Activated CD4-positive, CD25-positive, alpha-beta regulatory T cell (primary cell): ENCODE measurements at places on chromosomes 2 and 18.

- DNase-seq: no peak
These were observed 575 bp downstream of the TMEM150A start for GRCh38 chr2:85601771-85602475.

DNA sequence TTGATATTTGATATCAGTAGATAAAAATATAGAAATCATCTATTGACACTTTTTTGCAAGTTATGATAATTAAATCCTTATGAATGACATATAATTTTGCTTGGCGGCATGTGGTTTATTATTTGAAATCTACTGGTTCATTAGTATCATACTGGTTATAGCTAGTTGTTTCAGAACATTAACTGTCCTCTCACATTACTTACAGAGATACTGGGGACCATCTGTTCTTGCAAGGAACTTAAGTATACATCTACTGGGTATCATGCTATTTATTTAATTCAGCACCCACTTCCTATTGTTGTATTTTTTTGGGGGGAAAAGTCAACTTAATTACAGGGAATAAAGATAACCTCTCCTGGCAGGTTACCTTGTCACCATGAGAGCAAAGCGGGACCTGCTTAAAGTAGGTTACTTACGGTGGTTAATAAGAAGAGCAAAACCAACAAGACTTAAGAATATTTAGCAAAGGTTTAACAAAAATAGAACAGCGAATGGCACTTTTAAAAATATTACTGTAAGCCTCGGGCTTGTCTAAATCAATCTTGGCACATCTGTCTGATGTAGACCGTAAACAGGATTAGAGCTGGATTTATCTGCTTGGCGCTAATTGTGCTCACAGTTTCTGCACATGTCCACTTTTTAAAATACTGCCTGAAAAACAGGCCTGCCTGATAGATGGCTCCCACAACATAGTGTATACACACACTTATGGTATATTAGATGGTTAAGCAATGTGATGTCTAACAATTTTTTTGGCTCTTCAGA lies 41.8 kb downstream of the CERKL start:
- DNase-seq: no peak

DNA sequence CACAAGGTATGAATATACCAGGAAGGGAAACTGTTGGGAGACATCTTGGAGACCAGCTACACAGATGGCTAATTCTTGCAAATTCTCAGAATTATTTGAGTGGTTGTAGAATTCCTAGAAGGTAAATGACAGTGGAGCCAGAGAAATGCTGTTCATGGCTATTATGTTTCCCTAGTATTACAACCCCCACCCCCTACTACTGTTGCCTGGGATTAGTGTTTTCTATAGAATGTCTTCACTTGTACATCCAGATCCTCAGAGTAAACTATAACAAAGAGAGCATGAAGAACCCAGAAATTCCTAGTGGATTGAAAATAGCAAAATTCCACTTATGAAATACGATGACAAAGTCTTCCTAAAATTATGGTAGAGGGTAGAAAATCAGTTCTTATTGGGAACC lies 15.3 kb downstream of the LGALSL start:
- DNase-seq: no peak

DNA sequence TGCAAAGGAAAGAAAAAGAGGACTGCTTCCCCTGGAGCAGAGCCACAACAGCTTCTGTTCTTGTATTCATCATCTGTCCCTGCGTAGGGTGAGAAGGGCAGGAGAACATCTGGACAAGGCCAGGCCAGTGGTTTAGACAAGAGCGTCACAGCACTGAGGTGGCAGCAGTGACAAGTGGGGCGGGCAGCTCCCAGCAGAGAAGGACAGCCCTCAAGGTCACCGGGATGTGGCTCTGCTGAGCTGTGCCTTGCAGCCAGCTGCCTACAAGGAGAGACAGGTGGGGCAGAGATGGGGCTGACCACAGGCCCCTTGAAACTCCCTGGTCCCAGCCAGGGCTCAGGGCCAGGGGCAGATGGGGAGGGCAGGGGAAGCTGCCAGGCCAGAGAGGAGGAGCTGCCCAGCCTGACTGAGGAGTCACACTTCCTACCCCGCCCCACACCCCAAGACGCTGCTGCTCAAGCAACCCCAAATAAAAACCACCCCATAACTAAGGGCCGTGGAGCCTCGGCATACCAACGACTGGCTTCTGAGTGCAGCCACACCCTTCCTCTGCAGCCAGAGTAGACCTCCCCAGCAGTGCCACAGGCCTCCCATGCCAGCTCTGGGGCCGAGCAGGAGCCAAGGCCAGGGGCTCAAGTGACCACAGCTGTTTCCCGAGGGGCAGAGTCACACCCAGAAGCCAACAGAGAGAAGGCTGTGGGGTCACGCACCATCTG lies 5.4 kb downstream of the RAB11FIP5 start:
- no peak for DNase-seq

DNA sequence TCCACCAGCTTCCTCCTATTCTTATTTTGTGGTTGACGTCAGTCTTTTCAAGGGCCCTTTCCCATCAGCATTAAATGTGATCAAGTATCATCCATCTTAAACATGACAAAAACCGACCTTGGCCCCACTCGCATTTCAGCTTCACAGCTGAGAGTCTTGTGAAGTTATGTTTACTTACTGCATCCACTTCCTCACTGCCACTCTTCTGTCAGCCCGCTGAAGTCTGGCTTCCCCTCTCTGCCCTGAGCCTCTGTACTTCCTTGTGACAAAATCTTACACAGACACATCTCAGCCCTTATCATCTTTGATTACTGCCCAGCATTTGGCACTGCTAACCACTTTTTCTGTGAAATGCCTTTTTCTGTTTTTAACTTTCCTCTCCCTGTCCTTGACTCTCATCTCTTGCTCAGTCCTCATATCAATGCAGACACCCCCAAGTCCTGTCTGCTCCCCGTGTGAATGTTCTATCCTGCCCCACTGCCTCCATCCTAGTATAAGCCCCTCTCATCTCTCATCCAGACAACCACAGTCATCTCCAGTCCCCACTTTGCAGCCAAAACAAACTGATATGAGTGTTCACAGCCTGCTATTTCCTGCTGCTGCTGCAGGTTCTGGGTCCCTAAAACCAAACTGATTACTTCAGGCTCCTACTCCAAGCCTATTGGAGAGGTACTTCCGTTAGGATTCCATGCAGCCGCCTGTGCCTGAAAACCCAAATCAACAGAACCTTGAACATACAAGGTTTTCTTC lies 31.4 kb downstream of the FOSL2 start:
- no peak for DNase-seq

DNA sequence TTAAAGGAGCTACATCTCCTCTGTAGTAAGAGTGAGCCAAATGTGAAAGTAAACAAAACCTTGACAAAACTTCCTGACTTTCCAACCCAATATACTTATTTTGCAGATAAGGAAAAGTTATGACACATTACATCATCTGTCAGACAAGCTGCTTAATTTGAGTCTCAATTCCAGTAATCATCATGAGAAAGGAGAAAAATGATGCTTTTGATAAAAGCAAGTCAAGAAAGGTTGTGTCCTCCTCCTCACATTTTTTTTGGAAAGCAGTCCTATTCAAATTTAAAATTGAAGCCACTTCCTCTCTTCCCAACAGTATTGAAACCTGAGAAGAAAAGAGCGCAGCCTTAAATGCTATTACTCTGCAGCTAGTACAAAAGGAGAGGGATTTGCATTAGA lies 519.6 kb downstream of the LRP1B start:
- no peak for DNase-seq

- no peak for DNase-seq
These were observed 121.4 kb downstream of the ASXL3 start for GRCh38 chr18:33699372-33699771.

DNA sequence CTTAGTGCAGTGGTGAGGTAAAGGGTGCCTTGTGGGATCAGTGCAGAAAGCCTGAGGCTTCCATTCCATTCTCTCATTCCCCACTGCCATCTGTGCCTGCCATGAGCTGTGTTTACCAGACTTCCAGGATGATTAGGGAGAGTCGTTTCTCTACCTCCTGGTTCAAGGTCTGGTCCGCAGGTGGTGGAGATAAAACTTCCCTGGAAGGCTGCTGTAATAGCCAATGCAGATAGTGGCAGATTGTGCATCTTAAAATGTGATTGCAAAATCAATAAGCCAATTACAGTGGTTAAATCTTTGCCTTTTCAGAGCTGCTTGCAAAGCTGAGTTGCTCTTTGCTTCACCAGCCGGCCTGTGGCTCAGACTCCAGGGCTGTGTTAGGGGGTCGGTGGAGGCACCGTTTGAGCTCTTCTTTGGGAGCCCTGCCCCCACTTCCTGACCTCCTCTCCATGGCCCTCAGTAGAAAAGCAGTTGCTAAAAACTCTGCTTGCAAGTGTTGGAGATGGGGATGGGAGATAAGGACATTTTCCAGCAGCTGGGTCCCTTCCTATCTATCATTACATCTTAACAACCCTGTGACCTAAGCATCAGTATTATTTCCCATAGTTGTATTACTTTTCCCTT lies 95.2 kb upstream of the HS6ST1 start:
- no peak for DNase-seq

DNA sequence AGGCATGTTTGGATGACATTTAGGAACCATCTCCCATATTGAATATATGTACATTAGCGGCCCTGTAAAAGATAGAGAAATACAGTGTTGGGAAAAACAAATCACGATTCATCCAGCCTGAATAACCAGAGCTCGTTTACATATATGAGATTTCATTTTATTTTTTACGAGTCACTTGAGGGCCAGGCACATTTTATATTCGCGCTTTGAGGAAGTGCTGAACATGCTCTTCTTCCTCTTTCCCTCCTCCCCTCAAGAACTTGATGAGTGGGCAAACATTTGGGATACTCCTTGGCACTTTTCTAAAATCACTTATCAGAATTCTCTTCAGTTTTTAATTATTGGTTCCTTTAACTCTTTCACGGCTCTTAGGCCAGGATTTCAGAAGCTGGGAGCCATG lies 268.0 kb upstream of the TANK start:
- no peak for DNase-seq

DNA sequence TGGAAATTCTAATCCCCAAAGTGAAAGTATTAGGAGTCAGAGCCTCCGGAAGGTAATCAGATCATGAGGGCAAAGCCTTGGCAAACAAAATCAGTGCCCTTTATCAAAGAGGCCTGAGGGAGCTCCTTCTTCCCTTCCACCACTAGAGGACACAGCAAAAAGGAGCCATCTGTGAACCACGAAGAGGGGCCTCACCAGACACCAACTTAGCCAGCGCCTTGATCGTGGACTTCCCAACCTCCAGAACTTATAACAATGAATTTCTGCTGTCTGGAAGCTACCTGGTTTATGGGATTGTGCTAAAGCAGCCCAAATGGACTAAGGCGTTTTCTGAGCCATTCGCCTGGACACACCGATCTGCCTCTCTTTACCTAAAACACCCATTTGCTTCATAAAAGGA lies 133.1 kb downstream of the EIPR1 start:
- DNase-seq: no peak

DNA sequence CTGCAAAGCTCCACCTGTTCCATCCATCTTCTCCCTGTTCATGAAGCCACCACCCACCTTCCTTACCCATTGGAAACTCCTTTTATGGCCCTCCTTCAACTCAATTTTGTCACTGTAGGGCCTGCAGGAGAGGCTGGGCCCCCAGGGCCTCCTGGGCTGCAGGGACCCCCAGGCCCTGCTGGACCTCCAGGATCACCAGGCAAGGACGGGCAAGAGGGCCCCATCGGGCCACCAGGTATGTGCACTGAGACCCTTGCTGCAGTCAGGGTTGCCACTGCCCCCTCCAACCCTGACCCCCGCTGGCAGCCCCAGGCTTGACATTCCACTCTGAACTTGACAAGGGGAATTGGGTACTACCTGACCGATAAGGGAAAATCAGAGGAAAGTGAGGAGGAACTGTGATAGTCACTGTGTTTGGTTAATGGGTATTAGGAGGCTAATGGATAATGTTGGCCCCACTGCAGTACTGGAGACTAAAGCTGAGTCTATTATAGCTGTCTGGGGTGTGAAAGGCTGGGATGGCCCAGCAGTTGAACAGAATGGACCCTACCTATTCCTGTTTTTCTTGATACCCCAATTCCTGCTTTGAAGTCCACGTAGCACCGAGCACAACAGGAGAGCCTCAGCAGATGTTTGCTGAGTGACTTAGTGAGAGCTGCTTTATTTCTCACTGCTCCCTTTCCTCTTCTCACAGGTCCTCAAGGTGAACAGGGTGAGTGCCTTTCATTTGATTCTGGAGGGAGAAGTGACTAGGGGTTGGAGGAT lies 2.1 kb upstream of the KHK start:
- no peak for DNase-seq

- peak; percentile 89 for DNase-seq
These were observed at the start of gene TAF4B for GRCh38 chr18:26226229-26227050. TAF4B (plus strand) TSS chr18:26226445; CDS start chr18:26226934, 489 bp downstream.

- no peak for DNase-seq
These were observed 331.0 kb downstream of the PARD3B start for GRCh38 chr2:204876311-204876710.

DNA sequence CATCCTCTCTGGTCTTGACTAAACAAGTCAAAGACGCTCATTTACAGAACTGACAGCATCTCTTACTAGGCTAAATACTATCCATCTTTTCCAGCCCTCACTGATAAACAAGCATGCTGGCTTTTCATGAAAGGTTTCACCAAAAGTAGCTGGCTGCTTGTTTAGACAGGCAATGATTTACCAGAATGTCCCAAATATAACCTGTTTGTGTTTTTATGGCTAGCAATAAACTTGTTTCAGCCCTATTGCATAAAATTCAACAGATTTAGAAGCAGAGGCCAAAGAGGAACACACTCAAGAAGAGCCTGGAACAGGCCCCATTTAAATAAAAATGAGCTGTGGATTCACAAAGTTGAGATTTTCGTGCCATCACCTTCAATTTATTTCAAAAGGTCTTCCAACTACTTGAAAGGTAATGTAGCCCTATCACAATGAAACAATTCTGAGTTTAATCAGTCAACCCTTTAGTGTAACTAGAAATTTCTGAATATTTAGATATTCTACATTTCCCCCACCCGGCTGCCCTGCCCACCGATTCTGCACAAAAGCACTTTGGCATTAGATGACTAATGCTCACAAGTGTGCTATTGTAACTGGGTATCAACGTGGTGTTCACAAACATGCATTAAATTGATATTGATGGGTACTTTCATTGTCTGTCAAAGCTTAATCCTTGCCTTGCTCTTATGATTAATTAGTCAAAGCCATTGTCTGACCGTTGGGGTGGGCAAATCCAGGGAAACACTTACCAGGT lies 54.0 kb downstream of the ST6GAL2 start:
- DNase-seq: no peak

DNA sequence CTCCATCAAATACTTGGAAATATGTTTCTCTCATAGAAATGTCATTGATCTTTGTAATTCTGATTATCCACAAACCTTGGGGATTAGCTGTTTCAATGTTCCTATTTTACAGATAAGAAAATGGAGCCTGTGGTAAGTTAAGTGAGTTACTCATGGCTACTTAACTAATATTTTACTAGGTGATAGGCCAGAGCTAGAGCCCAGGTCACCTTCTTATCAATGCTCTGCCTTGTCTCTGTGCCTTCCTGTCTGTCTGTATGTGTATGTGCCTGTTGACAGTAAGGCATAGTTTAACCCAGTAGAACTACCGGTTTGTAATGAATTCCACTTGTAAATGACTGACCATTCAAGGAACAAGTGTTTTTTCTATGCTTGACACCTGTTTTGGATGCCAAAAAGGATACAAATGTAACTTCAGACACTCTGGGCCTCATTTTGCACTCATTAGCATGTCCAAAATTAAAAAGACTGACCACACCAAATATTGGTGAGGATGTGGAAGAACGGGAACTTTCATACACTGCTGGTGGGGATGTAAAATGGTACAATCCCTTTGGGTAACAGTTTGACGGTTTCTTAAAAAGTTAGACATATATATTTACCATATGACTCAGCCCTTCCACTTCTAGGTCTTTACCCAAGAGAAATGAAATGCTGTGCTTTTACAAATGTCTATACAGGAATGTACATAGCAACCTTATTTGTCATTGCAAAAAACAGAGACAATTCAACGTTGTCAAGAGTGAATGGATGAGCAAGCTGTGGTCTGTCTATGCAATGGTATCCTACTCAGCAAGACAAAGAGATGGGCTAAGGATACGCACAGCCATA lies 19.6 kb upstream of the IL1A start:
- no peak for DNase-seq
